ENCODE measurements at places on chromosomes 13 and 19.

- DNase-seq: peak; percentile 93
Measured at GRCh38 chr19:41945135-41945766, 13.9 kb downstream of the RABAC1 start.

DNA sequence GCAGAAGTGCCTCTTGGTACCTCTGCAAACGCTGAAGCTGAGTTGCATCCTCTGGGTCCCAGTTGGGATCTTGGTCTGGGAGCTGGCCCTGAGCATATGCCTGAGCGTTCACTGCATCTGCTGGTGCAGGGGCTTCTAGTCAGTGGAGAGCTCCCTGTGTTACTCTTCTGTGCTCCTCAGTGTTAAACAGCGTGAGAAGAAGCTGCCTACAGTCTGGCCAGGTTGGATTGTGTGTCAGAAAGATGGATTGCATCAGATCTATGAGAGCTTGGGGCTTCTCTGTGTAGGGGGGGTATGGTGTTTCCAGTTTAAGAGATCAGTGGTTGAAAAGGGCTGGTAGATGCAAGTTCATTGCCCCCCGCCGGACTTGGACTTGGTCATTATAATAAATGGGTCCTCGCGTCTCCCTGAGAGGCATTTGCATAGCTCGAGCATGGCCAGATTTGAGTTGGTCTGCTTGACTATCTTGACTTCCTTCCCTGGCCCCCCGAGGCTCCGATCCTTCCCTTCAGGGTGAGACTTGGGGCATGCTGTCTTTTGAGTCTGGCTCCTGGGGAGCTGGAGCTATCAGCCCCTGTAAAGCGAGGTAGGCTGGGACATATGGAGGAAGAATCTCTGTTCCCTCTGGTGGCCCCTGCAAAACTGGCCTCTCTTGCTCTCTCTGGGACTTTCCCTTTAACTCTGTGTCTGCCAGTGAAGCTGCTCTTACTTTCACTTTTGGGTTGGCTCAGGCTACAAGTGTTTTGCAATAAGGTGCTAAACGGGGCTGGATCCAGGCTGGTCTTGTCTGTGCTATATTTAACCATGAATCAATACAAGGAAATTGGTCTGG is 52.9 kb downstream of the OR10H4 start:
- DNase-seq: peak; percentile 34

DNA sequence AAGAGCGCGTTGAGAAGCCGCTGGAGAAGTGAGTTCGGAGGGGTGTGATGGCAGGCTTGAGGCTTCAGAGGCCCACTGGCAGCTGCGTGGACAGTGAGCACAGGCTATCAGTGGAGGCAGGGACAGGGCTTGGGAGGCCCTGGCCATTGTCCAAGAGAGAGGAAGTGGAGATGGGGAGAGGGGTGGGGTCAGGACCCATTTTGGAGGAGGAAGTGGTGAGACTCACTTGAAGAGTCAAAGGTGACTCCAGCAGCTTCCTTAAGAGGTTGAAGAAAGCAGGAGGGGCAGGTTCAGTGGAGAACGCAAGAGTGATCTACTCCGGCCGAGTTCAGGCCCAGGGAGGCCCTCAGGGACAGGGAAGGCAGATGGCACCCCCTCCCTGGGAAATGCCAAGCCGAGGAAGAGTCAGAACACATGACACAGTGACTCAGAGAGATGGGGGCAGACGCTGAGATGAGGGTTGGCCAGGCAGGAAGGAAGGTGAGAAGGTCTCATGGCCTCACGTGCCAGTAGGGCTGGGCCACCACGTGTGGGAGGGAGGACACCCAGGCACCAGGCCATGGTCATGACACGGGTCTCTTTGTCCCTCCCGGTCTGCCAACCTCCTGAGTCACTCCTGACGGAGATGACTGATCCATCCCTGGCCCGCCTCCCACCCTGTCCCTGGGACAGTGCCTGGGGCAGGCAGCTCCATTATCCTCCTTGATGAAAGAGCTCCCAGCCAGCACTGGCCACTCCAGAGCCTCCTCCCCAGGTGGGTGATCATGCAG is 10.1 kb upstream of the CD22 start:
- peak; percentile 82 for DNase-seq

DNA sequence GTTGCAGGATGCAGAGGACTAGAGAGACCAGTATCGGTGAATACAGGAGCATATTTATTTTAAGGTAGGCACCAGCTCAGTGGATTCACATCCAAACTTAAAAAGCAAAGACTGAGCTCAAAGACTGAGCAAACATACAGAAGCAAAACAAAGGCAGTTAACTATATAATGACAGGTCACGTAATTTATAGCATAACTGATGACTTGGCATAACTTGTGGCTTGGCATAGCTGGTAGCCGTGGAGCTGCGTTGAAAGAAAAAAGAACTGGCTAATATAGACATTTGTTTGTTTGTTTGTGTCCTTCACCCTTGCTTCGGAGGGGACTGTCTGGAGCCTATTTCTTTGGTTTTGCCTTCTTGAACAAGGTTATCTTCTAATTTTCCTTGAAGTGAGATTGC is 33.7 kb downstream of the ZNF493 start:
- DNase-seq: no peak

DNA sequence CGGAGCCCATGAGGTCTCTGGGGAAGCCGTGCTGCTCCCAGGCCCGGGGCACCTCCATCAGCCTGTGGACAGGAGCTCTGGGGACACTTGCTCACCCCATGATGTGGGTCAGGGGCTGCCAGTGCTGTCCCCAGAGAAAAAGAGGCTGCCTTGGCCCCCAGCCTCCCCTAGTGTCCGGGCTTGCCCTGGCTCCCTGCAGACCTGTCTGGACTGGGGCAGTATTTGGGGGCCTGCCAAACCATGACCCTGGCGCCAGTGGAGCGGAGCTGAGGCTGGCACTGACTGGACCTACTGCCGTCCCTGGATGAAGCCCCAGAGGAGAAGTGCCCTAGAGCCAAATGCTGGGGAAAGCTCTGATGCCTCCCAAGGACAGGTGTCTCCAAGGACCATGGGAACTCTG is 30.4 kb downstream of the ELAVL1 start:
- no peak for DNase-seq

DNA sequence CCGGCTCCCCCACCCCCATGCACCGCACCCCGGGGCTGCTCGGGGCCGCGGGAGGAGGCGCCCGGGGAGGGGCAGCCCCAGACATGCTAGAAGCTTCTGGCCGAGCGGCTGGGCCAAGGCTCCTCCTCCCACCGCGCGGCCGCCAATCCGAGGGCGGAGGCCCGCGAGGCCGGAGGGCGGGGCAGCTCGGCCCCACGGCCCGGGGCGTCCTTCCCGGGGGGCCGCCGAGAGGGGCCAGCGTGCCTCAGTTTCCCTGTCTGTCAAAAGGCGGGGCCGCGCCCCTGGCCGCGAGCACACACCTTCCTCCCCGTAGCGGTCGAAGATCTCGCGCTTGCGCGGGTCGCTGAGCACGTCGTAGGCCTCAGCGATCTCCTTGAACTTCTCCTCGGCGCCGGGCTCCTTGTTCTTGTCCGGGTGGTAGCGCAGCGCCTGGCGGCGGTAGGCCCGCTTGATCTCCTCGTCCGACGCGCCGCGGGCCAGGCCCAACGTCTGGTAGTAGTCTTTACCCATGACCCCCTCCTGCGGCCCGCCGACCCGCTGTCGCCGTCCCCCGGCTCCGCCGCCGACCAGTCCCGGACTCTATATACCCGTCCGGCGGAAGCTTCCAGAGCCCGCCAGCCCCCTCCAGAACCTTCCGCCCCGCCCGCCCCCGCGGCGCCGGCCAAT is at the start of gene DNAJB1:
DNAJB1 (minus strand) TSS at position 558 of the 666 bp plus-strand sequence; CDS start at position 510, 48 bp downstream.
- DNase-seq: peak; percentile 80
